HCT116 (cell line): ENCODE measurements at places on chromosomes 16 and 17. TPM values are rescaled to one million over a fixed set of nuclear protein-coding genes. Genes with fewer than 3 reads are reported as not detected.
A peak's percentile ranks its signal among the peaks of the same experiment; 100 is the strongest.

POLR2C gene
- 74.4 TPM for total RNA-seq

TRAF4 gene
- total RNA-seq, result 127 TPM

- no peak for DNase-seq
These were observed 113.9 kb downstream of the AMFR start for GRCh38 chr16:56311208-56312027.

DNA sequence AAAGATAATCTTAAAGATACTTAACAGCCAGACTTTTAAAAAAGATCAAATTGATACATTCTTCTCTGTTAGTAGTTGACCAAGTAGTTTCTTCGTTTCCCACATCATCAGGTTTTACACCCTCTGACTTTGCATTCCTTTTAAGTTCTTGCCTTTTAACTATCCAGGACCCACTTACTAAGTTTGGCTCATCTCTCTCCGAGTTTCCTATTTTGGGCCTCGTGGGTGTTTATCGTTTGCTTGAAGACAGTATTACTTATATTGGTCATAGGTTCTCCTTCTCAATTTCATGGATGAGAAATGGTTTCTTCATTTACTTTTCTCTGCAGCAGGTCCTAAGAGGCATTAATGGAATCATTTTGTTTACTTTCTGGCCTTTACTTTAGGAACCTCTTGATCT is 43.2 kb downstream of the RPA1 start:
- DNase-seq, result no peak

SLC47A2 gene
- total RNA-seq, result not detected

ITGB4 gene
- total RNA-seq, result 568 TPM

NPIPA3 gene
- total RNA-seq, result 1.6 TPM

AATK gene
- 4.4 TPM for total RNA-seq

DYNLRB2 gene
- not detected for total RNA-seq

ZNF423 gene
- 0.22 TPM for total RNA-seq

GRCh38 chr17:65690626-65691310 is 129.3 kb upstream of the AXIN2 start:
- no peak for DNase-seq

HCRT gene
- total RNA-seq, result not detected

ZSCAN10 gene
- 0.76 TPM for total RNA-seq

CTRB1 gene
- total RNA-seq, result 5.6 TPM

TMC5 gene
- total RNA-seq, result 15.7 TPM

TM4SF5 gene
- not detected for total RNA-seq

CHD9 gene
- total RNA-seq, result 18.9 TPM

DNA sequence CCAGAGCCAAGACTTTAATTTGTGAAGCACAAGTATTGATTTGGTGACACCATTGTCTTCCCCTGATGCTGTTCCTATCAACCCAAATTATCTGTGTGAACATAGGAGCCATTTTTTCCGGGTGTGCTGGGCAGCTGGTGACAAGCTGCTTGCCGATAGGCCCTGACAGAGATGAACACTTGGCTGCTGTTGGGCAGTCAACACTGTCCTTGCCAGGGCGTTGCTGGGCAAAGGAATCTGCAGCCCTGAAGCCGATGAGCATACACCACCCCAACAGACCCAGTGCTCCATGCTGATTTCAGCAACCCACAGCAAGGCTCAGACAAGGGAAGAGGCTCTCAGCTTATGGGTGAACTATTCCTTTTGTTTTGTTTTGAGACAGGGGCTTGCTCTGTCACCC is 105.4 kb downstream of the YPEL2 start:
- DNase-seq, result no peak

KCNAB3 gene
- 7.1 TPM for total RNA-seq

MILR1 gene
- total RNA-seq, result 3.8 TPM

DNA sequence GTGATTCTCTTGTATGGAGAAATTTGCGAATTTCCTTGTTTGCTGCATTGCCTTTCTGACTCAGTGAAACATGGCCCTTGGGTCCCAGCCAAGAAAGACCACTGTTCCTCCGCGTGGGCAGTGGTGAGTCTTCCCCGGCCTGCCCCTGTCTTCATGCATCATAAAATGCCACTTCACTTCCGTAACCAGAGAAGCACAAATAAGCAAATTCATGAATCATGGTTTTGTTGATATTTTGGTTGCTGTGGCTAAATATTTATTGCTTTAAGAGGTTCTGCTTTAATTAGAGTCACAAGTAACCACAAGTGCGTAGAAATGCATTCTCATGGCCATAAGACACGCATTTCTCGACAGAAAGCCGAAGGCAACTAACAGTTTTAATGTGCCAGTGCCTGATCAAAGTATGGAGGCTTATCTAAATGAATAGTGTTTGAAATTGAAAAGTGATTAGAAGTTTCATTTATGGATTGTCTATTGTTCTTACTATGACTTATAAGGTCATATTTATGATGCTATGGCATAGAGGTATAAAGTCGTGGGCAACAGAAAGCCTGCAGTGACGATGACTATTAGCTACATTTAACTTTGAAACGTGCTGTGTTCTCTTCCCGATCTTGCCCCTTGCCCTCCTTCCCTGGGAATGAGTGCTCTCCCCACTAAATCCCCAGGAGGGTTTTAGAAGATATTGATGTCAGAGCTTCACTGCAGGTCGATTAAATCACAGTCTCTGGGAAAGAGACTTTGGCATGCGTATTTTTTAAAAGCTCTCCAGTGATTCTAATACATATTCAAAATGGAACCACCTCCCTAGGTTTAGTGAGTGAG is 76.0 kb downstream of the WIPI1 start:
- DNase-seq, result peak; percentile 98

PRDM7 gene
- 0.07 TPM for total RNA-seq

PRKAR1A gene
- total RNA-seq, result 295 TPM

GRCh38 chr17:8470447-8471047 is 34.9 kb downstream of the NDEL1 start:
- DNase-seq, result no peak

EXOC7 gene
- 114 TPM for total RNA-seq

- no peak for DNase-seq
These were observed 9.1 kb downstream of the SLX4 start for GRCh38 chr16:3602320-3602653.

- no peak for DNase-seq
These were observed 3.3 kb downstream of the PMP22 start for GRCh38 chr17:15261802-15262290.

DNA sequence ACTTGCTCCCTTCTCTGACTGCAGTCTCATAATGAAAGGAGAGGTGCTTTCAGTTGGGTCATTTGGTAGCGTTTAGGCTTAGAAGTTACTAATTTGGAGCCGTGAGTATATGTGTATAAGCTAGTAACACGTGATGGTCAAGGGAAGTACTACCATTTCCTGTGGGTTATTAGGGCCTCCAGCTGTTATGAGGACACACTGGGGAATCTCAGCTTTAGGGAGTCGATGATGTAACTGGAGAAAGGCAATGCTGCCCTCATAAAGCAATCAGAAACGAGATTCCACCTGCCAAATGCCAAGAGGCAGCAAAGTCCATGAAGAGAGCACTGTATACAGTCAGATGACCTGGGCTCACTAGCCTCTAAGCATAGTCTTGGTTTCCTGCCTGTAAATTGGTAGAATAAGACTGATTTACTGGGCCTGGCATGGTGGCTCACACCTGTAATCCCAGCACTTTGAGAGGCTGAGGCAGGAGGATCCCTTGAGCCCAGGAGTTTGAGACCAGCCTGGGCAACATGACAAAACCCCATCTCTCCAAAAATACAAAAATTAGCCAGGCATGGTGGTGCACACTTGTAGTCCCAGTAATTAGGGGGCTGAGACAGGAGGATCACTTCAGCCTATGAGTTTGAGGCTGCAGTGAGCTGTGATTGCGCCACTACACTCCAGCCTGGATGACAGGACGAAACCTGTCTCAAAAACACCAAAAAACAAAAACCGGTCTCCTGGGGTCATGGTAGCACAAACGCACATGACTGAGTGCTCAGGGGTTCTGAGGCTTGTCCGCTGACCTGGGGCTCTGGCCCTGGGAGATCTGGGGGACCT is 53.0 kb downstream of the SF3B3 start:
- no peak for DNase-seq

GRCh38 chr16:79419148-79419547 is 181.4 kb downstream of the MAF start:
- no peak for DNase-seq

TNRC6C gene
- 23.4 TPM for total RNA-seq

C1QL1 gene
- total RNA-seq, result 3.5 TPM

- DNase-seq, result no peak
These were observed 3.6 kb downstream of the LSM12 start for GRCh38 chr17:44062871-44063270.

- no peak for DNase-seq
These were observed 11.3 kb upstream of the RNF157 start for GRCh38 chr17:76251478-76252039.

DNA sequence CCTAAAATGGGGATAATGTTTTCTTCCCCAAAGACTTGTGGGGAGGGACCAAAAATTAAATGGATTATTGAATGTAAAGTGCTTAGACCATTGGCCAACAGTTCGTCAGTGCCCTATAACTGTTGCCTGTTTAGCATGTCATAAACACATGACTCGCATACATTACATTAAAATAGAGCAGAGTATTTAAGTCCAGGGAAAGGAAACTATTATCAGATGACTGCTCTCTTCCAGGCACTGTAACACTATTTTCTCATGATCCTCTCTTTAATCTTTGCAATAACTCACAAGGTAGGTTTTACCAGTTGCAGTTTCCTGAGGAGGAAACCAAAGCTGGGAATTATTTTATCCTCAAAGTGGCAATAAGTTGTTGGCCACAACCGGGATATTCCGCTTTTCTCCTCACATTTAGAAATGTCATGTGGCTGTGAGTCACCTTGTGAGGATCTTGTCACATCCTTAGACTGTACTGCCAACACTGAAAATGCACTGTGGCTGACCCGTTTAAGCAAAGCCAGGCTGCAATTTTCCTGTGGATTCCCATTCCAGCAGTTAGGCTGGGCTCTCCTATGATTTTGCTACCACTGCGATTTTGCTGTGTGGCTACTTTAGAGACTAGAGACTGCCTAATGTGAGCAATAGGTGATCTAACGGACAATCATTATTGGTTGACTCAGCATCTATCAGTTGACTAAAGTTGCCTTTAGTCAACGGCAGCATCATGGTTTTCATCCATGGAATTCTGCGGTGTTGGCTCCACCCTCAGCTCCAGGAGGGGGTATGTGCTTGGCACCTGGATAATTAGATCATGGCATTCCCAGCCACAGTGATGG is 58.3 kb upstream of the DHX40 start:
- no peak for DNase-seq

NPB gene
- total RNA-seq, result 1.2 TPM

SHISA9 gene
- not detected for total RNA-seq

DNA sequence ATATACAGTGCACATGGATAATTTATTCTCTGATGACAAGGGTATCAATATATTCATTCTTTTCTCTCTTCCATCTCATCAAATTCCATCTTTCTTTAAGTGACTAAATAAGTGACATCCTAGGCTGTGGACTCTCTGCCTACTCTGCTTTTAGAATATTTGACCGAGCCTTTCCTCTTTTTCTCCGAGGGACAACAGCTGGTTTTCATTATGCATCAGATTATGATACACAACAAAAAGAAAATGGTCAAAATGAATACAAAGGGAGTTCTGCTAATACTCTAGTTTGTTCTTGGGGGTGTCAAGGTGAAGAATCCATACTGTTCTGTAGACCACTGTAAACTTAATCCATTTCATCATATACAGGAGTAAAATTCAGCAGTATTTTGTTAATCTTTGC is 942.6 kb downstream of the KCNJ2 start:
- DNase-seq, result no peak

NTN1 gene
- 4.2 TPM for total RNA-seq

GRCh38 chr16:10620120-10620519 is 39.7 kb upstream of the EMP2 start:
- DNase-seq, result no peak

GLP2R gene
- total RNA-seq, result not detected

SOX15 gene
- 0.69 TPM for total RNA-seq

UNC119 gene
- total RNA-seq, result 43.2 TPM
